NCI-H2107 (cell line): ENCODE measurements at places on chromosomes 3 and 15.

DNA sequence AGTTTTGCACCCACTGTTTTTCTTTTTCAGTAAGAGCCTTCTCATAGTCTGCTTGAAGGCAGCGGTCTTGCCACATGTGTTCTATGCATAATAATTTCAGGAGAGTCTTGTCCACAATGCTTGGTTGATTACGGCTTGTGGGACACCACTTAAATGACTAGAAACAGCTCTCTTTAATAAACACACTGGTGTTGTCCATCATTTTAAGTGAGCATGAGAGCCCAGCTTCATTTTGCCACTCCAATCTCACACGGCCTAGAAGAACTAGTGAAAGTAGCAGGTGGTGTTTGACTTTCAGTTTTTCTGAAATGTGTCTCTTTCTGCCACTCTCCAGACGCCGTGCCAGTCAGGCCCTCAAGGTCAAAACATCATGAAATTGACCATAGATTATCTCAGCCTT is 292.1 kb downstream of the LPP start:
- DNase-seq: no peak

DNA sequence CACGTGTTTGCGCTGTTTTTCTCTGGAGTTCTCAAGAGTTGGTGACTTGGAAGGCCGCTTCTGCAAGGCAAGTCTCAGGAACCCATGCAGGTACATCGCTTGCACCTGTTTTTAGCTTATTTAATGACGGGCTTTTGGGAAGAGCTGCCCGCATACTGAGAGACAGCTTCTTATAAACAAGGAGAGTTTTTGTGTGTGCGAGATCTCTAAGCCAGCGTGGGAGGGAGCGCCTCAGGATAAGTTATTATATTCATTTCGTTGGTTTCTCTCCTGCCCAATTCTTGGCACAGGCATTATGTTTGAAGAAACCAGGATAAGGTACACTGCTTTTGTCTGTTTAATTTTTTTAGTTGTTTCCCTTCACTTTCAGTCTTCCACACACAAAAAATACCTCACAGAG is 11.4 kb upstream of the SACM1L start:
- no peak for DNase-seq

GRCh38 chr15:31259562-31260252 is 66.9 kb upstream of the KLF13 start:
- no peak for DNase-seq

DNA sequence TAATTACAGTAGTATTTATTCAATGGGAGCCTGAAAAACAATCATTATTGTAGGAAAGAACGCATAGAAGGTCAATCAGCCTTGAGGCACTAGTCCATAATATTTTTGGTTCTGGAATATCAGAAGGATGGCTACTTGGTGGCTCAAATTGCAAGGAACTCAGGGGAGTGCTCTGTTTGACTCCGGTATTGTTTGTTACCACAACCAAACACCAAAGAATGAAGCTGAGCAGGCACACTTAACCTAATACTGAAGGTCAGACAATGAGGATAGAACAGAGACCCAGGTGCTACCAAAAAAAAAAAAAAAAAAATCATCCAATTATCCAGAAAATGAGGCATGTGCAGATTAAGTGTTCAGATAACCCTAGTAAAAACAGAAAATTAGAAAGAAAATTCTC is 11.1 kb upstream of the SATB1 start:
- no peak for DNase-seq

GRCh38 chr15:100863796-100864267 is 15.8 kb upstream of the ALDH1A3 start:
- DNase-seq: no peak
